ENCODE measurements at places on chromosomes 2 and 18.

- no peak for DNase-seq
Observed at GRCh38 chr2:239585422-239585821, 184.6 kb upstream of the HDAC4 start.

DNA sequence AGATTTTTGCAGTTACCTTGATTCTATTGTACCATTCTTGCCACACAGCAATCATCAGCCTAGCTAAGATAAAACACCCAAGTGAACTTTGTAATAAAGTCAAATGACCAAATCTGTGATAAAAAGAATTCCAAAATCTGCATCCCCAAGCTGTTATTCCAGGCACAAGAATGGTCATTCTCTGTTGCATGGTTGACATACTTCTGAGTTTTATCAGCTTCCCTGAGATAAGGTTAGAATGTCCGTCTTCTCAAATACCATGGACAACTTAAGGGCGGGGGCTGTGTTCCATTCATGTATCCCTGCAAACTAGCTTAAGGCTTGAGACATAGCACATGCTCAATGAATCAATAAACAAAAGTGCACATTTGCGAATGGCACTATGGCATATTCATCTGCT, 8.1 kb upstream of the BMP10 start:
- no peak for DNase-seq

DNA sequence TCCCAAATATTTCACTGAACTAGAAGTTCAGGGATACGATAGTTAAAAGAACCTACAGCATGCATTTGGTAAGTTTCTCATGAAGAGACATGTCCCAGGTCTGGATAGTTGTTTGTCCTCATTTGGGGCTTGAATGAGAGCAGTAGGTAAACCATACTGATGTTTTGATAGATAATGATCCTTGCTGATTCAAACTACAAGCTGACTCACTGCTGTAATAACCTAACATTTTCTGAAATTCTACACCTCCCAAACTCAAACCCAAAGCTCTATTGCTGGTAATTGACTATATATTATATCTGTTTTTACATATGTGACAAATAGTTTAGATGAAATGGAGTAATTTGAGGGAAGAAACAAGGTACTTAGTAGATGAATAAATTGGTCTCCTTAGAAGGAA, 154.1 kb upstream of the BOD1L2 start:
- DNase-seq, result no peak

DNA sequence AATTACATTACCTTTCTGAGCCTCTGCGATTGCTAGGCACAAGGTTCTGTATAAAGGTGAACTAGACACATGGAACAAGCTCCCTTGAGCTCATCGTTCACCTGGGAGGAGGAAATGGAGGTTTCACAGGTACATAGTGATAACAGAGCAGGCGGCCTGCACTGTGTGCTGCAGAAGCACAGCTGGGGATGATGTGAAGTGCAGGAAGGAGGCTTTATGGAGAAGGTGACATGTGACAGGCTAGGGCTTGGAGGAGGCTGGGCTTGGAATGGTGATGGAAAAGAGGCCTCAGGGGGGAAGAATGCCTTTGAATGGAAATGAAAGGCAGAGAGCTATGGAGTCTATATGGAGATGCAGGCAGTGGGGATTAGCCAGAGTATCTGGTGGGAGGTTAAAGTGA, 22.9 kb downstream of the MARCHF4 start:
- DNase-seq, result no peak

DNA sequence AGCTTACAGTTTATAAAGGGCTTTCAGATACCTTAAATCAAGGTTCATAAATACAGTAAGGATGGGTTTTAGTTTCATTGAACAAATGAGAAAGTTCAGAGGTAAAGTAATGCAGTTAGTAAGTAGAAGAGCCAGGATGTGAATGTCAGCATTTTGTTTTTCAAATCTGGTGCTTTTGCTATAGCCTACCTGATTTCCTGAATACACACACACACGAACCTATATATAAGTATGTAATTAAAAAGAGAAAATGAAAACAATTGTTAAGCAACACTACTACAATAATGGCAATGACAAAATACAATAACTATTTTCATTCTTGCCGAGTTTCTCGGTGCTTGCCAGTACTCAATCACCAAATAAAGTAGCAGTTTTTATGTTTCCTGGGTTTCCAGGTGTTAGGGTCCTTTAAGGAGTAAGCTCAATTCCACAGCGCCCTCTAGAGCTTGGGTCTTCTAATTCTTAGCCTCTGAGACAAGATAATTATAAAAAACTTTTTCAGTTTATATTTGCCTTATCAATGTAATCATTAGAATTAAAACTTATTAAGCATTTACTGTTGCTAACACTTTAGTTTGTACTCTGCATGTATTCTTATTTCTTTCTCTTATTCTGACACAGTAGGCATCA, 512.9 kb upstream of the ACVR2A start:
- no peak for DNase-seq

DNA sequence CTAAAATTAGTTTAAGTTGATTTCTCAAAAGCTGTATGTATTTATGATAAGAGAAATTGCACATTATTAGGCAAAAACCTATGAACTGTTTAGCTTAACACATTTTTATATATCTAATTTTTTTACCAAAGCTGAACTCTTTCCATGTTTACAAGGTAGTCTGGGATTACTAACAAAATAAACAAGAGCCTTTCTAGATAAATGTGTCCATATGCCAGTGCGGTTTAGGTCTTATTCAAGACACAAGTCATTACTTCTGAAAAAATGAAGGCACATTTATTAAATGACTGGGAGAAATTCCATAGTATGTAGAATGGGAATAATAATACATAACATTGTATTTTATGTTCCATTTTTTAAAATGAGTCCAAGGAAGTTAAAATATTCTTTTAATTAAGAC, 82.0 kb downstream of the DPP4 start:
- DNase-seq, result no peak

GRCh38 chr2:11387843-11388242, 43.4 kb upstream of the ROCK2 start:
- no peak for DNase-seq

DNA sequence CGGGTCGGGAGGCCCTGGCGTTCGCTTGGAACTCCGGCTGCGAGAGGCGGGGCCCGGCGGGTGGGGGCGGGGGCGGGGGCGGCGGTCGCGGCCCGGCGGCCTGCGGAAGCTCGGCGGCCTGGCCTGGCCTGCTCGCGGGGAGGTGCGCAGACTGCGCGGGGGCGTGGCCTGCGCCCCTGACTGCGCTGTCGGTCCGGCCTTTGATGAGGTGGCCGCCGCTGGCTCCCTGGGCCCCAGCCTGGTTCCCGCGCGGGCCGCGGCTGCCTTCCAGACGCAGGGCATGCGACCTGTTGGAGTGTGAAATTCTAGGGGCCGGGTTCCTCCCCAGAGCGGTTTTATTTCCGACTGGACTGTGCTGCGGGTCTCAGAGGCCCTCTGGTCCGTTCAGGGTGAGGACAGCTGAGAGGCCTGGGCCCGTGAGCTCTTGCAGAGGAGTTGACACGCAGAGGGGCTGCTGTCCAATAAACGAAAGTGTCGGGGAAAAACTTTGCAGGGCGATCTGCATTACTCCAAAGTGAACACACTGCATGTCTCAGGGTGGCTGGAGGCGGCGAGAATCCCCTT, 629 bp downstream of the NRBP1 start:
- peak; percentile 67 for DNase-seq

GRCh38 chr2:160241251-160242137, 41.4 kb upstream of the ITGB6 start:
- DNase-seq, result no peak

DNA sequence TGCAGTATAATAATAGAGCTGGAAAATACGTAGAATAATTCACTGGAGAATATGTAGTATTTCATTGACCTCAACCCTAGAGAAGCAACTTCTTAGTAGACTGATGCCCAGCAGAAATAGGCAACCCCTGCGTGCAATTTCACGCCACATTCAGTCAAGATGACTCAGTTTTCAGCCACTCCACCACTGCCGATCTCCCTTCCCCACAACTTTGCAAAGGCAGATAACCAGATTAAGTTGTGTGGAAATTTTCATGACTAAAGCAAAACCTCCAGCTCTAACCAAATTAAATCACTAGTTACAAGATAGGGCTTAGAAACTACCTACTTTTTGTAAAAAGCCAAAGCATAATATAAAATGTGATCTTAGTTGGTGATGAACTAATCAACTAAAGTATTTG, 63.3 kb upstream of the STK17B start:
- no peak for DNase-seq

DNA sequence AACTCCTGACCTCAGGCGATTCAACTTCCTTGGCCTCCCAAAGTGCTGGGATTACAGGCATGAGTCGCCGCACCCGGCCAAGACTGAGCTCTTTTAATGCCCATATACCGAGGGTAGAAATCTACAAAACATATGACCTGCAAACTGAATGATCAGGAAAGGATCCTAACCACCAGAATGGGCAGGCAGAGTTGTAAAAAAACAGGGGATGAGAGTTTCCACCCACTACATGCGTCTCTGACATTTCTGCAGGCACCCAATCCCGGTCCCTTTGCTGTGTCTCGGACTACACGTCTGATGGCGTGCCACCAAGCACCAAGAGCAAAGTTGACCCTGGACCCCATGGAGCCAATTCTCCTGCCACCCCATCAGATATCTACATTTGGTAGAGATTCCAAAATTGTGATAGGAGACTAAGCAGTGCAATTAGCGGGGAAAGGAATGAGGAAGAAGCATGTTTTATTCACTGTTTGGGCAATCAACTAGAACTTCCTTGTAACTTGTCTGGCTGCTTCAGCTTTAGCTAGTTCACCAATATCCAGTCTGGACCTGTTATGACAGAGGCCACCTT, 74.1 kb downstream of the ATP8B1 start:
- no peak for DNase-seq

GRCh38 chr2:182715121-182715891, 751 bp upstream of the DNAJC10 start:
- DNase-seq, result peak; percentile 1

DNA sequence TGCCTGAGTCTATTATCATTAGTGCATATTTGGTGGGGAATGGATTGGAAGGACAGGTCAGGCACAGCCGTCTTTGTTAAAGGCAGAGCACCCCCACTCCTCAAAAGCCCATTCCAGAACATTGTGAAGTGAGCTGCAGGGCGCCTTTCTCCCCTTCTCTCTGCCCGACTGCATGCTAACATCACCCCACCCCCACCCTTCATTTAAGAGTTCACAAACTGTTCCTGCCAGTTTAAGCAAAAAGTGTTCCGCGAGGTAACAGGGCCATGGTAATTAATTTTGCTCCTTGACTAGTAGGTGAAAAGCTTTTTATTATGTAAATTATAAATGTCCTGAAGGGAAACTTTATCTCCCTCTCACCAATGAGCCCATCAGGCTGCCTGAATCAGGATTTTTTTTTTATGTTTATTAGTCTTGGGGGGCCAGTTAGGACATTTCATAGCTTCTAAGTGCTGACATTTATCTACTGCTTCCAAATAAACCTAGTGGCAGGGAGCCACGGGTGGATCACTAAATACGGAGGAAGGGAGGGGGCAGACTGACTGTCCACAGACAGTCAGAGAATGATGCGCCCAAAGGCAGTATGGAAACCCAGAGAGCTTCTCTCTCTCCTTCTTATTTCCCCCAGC, 99.4 kb downstream of the FTCDNL1 start:
- DNase-seq, result no peak

DNA sequence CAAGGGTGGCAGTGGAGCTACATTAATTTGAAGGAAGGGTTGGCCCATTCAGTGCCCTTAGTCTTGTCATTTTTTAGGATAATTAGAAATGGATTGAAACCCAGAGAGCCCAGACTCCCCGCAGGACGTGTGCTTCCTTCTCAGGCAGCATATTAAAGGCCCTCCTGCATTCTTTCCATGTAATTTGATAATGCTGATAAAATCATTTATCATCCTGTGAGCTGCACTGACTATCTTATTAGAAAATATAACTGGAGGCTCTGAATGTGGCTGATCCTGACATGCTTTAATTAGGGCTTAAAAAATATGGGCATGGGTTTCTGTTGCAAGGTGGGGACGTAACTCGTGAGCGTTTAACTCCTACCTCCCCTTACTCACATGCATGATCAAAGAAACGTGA, 148.1 kb downstream of the ACKR3 start:
- DNase-seq, result no peak

- no peak for DNase-seq
Observed at GRCh38 chr18:13676471-13676870, 49.9 kb downstream of the FAM210A start.

Measured in right renal cortex interstitium (tissue), 3 donors.